Myometrial cell (primary cell): ENCODE measurements at places on chromosomes 5 and 9. TPM values are rescaled to one million over a fixed set of nuclear protein-coding genes. Genes with fewer than 3 reads are reported as not detected.

ROR2 gene
- total RNA-seq: 24.1 and 25.4 TPM in 2 replicates

ABO gene
- not detected in 2 replicates for total RNA-seq

CHSY3 gene
- total RNA-seq: 2.9 and 5.0 TPM in 2 replicates

PAIP1 gene
- 61.1 and 85.8 TPM in 2 replicates for total RNA-seq

HMHB1 gene
- not detected in 2 replicates for total RNA-seq

ARL14EPL gene
- 0.29 TPM in 1 of 2 replicates, not detected in the other for total RNA-seq

LIFR gene
- total RNA-seq: 20.5 and 22.3 TPM in 2 replicates

IFNE gene
- not detected in 2 replicates for total RNA-seq

HAND1 gene
- total RNA-seq: 0.18 and 1.2 TPM in 2 replicates

OSTF1 gene
- 42.4 and 47.9 TPM in 2 replicates for total RNA-seq

MEIKIN gene
- not detected in 2 replicates for total RNA-seq

SLCO4C1 gene
- total RNA-seq: not detected in 2 replicates

CTXN3 gene
- not detected in 2 replicates for total RNA-seq

OR1J2 gene
- not detected in 2 replicates for total RNA-seq

LHX2 gene
- total RNA-seq: not detected in 2 replicates

TRIM7 gene
- total RNA-seq: 3.2 and 4.6 TPM in 2 replicates

DNM1 gene
- 1.4 and 5.2 TPM in 2 replicates for total RNA-seq

CAMK2A gene
- 0.18 and 0.29 TPM in 2 replicates for total RNA-seq

SHISAL2B gene
- not detected in 2 replicates for total RNA-seq

MSX2 gene
- 0.53 TPM in 1 of 2 replicates, not detected in the other for total RNA-seq

FSTL4 gene
- total RNA-seq: not detected in 2 replicates

CCNI2 gene
- not detected in 2 replicates for total RNA-seq

TMCO6 gene
- total RNA-seq: 42.1 and 44.5 TPM in 2 replicates

NXNL2 gene
- 1.9 and 2.6 TPM in 2 replicates for total RNA-seq

NCS1 gene
- 49.6 and 50.2 TPM in 2 replicates for total RNA-seq

ADRB2 gene
- total RNA-seq: under 0.01 TPM in 1 of 2 replicates, not detected in the other

TMC1 gene
- not detected in 2 replicates for total RNA-seq

DMRT3 gene
- total RNA-seq: not detected in 2 replicates

DAB2 gene
- 53.9 and 64.3 TPM in 2 replicates for total RNA-seq

MOCS2 gene
- 51.6 and 56.0 TPM in 2 replicates for total RNA-seq

CDX1 gene
- not detected in 2 replicates for total RNA-seq

DNAH5 gene
- total RNA-seq: 0.89 and 1.2 TPM in 2 replicates

ENTREP1 gene
- total RNA-seq: not detected in 2 replicates

CCNJL gene
- not detected in 2 replicates for total RNA-seq

RNF180 gene
- total RNA-seq: under 0.01 and 0.35 TPM in 2 replicates

NRARP gene
- total RNA-seq: 0.18 TPM in 1 of 2 replicates, not detected in the other

NIPSNAP3A gene
- total RNA-seq: 43.2 and 48.6 TPM in 2 replicates

ECSCR gene
- not detected in 2 replicates for total RNA-seq

C7 gene
- total RNA-seq: 1.4 and 2.8 TPM in 2 replicates

PDLIM7 gene
- 237 and 285 TPM in 2 replicates for total RNA-seq

BARHL1 gene
- not detected in 2 replicates for total RNA-seq

SLC6A3 gene
- not detected in 2 replicates for total RNA-seq

TNFSF8 gene
- total RNA-seq: not detected in 2 replicates

LRRC26 gene
- not detected in 2 replicates for total RNA-seq

UBQLN1 gene
- 89.4 and 91.4 TPM in 2 replicates for total RNA-seq

ORM2 gene
- not detected in 2 replicates for total RNA-seq

SFXN1 gene
- total RNA-seq: 83.0 and 84.9 TPM in 2 replicates

OBP2B gene
- not detected in 2 replicates for total RNA-seq

GRM6 gene
- total RNA-seq: not detected in 2 replicates

GFPT2 gene
- total RNA-seq: 64.9 and 101 TPM in 2 replicates

FGF18 gene
- not detected in 2 replicates for total RNA-seq

SPINK13 gene
- total RNA-seq: not detected in 2 replicates
